ENCODE measurements at places on chromosomes 13 and 19.

DNA sequence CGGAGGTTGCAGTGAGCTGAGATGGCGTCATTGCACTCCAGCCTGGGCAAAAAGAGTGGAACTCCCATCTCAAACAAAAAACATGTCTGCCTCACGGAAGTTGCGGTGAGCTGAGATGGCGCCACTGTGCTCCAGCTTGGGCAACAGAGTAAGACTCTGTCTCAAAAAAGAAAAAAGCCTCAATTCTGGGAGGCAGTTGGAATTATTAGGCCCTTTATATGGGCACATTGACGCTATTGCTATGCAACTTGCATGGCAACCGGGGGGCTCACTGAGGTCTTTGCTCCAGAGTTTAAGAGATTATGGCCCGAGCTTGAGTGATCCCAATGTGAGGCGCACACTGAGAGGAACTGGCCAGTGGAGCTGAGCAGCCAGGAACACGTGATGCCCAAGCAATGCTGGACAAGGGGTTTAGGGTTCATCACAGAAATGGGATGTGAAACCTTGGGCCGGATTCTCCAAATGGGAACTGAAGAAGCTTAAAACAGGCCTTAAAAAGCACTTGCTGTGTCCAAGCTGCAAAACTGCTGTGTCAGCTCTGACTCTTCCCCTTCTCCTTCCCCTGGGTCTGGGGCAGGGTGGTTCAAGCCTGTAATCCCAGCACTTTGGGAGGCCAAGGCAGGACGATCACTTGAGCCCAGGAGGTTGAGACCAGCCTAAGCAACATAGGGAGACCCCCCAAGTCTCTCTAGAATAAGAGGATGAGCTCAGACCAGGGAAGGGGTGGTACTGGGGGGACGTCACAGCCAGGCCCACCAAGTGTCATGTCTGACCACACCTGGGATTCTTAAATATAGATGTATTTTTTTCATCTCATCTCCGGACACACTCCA lies 2.5 kb downstream of the FTL start:
- peak; percentile 56 for DNase-seq

GRCh38 chr13:29195456-29195855 lies 375.3 kb downstream of the MTUS2 start:
- DNase-seq = no peak

GRCh38 chr13:31835932-31836331 lies 96.6 kb downstream of the RXFP2 start:
- DNase-seq = no peak

DNA sequence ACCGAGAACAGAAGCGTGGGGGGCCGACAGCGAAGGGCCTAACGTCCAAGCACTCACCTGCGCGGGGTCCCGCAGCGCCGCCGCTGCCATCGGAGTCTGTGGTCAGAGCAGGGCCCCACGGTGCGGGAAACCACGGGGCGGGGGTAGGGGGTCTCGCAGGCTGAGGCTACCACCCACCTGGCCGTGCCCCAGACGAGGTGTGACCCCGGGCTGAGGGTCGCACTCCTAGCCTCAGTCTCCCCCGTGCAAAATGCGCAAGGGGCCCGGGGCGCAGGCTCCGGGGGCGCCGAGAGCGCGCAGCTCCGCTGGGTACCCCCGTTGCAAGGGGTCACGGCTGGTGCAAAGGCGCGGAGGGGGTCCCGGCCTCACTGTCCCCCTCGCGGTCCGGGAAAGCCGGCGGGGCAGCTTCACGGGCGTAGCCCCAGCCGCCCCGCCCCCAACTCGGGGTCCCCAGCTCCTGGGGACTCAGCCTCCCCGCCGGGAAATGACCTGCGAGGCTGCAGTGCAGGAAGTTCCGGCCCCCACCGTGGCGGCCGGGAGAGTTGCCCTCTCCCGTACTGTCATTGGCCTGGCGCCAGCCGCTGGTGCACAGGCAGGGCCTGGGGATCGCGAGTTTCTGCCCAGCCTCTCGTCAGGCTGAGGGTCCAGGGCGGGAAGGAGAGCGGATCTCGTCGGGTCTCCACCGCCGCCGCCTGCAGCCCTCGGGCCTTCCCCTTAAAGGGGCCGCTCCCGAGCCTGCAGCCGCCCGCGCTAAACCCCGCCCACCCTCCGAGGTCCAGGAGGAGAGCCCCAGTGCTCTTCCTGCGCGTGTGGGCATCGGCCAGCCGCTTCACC lies at the start of gene ZNF792:
Gene ZNF792 (minus strand): TSS at position 657 of the 834 bp plus-strand sequence. CDS start 567 bp downstream, at position 90.
- peak; percentile 50 for DNase-seq

GRCh38 chr19:45975306-45976070 lies 1.8 kb upstream of the NOVA2 start:
- DNase-seq = no peak

DNA sequence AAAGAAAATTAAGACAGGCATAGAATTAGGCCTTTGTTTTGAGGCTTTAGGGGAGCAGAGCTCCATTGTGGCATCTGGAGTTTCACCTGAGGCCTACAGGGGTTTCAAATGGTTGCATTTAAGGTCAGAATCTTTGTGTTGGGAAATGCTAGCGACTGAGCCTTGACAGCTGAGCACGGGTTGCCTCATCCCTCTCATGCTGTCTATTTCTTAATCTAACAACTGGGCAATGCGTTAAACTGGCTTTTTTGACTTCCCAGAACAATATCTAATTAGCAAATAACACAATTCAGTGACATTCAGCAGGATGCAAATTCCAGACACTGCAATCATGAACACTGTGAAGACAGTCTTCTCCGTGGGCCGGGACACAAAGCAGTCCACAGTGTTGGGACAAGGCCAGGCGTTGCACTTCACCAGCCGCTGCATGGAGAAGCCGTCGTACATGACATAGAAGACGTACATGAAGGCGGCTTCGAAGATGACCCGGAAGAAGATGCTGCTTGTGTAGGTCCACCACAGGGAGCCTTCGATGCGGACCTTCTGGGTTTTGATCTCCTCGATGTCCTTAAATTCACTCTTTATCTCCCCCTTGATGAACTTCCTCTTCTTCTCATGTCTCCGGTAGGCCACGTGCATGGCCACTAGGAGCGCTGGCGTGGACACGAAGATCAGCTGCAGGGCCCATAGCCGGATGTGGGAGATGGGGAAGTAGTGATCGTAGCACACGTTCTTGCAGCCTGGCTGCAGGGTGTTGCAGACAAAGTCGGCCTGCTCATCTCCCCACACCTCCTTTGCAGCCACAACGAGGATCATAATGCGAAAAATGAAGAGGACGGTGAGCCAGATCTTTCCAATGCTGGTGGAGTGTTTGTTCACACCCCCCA lies 3.8 kb downstream of the GJB2 start:
- peak; percentile 90 for DNase-seq

GRCh38 chr13:32001154-32001768 lies 30.3 kb upstream of the FRY start:
- peak; percentile 68 for DNase-seq

DNA sequence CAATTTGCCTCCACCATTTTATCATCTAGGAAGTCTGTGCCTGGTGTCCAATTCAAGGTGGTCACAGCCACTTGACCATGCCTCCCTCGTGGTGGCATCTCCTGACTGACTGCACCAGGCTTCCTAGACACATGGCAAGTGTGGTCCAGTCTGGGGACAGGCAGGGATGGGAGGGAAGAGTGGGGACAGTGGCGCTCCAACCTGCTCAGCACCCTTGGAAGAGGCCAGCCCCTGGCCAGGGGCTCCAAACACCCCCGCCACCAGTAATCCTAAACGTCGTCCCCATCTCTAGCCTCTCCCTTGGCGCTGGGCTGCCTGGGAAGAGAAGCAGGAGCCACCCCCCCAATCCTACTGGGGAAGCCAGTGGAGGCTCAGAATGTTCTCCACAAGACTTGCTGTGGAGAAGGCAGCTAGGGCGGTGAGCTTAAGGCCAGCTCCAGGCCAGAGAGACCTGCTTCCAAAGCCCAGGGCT lies 2.7 kb downstream of the RPL36 start:
- peak; percentile 34 for DNase-seq

DNA sequence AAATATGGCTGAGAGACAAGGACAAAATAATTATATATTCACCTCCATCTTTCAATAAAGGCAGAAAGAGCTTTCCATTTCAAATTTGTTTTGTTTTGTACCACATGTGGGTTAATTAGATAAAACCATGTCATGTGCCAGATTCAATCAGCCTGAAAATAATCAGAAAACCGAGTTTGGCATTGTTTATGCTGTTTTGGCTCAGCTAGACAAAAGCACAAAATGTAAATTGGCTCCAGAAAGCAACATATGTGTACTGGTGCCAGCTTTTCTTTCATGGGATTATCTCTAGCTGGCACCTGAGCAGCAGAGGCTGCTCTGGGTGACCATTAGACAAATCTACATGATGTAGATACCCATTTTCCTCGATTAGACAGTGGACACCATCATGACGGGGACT lies 9.2 kb upstream of the DNAJC15 start:
- no peak for DNase-seq

DNA sequence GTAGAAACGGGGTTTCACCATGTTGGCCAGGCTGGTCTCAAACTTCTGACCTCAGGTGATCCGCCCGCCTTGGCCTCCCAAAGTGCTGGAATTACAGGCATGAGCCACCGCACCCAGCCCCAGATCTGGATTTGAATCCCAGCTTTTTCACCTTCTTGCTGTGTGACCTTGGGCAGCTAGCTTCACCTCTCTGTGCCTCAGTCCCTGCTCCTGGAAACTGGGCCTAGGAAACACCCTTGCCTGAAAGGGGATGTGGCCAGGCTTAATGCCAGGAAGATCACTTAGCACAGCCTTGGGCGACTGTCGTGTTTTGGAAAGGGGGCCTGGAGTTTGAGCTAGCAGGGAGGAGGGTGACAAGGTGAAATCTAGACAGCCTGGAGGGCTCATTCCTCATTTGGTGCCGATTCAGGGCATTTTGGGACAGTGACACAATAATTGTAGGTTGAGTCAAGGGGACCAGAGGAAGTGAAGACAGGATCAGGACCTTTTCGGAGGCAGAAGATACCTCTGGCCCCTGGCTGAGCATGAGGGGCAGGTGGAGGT lies 1.8 kb downstream of the PGPEP1 start:
- DNase-seq = no peak

DNA sequence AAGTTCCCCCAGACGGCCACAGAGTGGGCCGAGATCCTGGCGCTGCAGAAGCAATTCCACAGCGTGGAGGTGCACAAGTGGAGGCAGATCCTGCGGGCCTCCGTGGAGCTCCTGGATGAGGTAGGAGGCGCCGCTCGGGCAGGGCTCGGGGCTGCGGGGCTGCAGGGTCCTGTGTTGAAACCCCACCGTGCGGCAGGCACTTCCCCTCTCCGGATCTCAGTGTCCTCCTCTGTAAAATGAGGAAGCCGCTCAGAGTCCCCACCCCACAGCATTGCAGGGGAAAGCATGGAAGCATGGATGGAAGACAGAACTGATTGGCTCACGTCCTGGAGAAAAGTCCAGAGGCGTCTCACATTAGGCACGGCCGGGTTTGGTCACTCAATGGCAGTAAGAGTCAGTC lies 6.8 kb upstream of the SCN1B start:
- DNase-seq = no peak

GRCh38 chr13:101520672-101521071 lies 68.2 kb downstream of the ITGBL1 start:
- peak; percentile 1 for DNase-seq

GRCh38 chr13:75901501-75901900 lies 265.4 kb downstream of the LMO7 start:
- no peak for DNase-seq

DNA sequence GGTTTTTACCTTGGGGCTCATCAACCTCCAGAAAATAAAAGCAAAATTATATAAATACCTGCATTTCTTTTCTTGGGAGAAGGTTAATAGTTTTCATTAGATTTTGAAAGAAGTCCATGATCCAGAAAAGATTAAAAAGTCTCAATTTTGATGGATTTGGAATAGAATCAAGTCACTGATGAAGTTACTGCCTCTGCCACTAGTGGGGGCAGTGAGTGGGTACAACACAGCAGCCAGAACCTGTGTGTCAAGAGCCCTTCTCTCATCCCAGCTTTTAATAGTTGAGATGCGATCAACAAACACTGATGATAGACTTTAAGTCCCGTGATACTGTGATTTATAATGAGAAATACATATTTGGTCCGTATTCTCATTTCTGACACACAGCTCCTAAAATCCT lies 686.7 kb downstream of the DIAPH3 start:
- no peak for DNase-seq

- DNase-seq = no peak
Observed at GRCh38 chr19:50717026-50717723, 2.4 kb downstream of the SHANK1 start.

- no peak for DNase-seq
Observed at GRCh38 chr13:95588134-95588533, 35.6 kb downstream of the CLDN10 start.

GRCh38 chr13:71610876-71611275 lies 256.1 kb downstream of the DACH1 start:
- DNase-seq = no peak

- DNase-seq = no peak
Observed at GRCh38 chr13:33179463-33179862, 106.1 kb downstream of the STARD13 start.

DNA sequence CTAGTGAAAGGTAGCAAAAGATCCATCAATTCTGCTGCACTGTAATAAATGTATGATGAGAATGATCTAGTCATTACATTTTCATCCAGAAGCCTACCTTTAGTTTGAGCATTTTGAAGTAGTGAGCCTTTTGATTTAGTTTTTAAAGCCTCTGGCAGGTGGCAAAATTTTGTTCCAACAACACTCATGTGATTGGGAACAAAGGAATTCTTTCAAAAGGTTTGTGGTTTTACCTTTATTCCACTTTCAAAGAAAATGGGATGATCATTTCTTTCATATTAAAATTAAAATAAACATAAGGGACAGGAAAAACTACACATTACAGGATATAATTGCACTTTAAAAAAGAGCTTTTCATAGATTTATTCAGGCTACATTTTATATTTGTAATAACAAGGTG lies 260.2 kb downstream of the DACH1 start:
- DNase-seq = no peak

DNA sequence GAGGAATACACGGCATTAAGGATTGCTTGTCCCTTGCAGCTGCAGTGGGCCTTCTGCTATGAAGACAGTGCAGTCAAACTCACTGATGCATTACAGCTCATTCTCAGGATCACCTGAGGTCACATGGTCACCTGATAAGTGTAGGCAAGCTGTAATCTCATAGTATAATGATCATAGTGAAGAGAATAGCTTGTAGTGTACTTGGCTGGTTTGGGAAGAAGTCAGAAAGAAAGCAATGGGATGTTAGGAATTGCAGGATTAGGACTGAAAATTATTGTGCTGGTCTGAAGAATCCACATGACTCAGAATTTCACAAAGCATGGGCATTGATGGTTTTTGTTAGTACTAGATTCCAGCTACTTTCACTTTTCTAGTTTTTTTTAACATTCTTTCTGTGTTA lies 76.7 kb downstream of the MBNL2 start:
- no peak for DNase-seq

GRCh38 chr19:33473653-33474305 lies 47.8 kb downstream of the PEPD start:
- DNase-seq = peak; percentile 21

- no peak for DNase-seq
Observed at GRCh38 chr13:23771552-23771951, 117.6 kb downstream of the MIPEP start.

- no peak for DNase-seq
Observed at GRCh38 chr13:109476001-109476400, 310.4 kb downstream of the IRS2 start.
